ENCODE measurements at places on chromosomes 3 and 15.
A peak's percentile ranks its signal among the peaks of the same experiment; 100 is the strongest.

DNA sequence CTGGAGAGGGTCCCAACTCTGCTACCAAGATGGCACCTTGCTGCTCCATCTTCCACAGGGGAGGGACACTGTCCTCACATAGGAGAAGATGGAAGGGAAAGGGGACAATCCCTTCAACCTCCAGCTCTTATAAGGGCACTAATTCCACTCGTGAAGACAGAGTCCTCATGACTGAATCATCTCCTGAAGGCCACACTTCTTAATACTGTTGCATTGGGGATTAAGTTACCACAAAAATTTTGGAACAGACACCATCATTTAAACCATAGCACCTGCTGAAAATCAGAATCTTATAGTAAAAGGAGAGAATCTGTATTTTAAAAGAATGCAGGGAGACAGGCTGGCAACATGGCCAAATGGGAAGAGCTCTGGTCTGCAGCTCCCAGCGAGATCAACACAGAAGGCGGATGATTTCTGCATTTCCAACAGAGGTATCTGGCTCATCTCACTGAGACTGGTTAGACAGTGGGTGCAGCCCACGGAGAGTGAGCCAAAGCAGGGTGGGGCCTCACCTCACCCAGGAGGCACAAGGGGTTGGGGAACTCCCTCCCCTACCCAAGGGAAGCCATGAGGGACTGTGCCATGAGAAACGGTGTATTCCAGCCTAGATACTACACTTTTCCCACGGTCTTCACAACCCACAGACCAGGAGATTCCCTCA, 69.4 kb upstream of the LIPC start:
- DNase-seq, result no peak

GRCh38 chr3:79729096-79729495, 38.7 kb downstream of the ROBO1 start:
- peak; percentile 55 for DNase-seq

DNA sequence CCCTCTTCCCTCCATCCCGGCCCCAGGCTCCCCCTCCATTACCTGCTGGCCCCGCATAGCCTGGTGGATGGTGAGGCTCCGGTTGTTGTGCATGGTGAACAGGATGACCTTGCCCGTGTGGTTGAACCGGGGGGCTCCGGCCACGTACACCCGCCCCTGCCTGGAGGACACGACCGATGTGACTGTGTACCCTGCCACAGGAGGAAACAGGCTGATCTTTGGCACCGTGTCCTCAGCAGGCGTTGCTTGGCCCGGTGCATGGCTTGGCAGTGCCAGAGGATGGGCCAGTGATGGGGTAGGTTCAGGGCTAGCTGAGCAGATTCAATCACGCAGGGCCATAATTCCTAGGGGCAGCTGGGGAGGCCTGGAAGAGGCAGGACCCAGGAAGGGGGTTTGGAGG, 58.1 kb downstream of the FEM1B start:
- DNase-seq, result no peak

GRCh38 chr3:126925411-126926171, 57.3 kb upstream of the PLXNA1 start:
- no peak for DNase-seq

DNA sequence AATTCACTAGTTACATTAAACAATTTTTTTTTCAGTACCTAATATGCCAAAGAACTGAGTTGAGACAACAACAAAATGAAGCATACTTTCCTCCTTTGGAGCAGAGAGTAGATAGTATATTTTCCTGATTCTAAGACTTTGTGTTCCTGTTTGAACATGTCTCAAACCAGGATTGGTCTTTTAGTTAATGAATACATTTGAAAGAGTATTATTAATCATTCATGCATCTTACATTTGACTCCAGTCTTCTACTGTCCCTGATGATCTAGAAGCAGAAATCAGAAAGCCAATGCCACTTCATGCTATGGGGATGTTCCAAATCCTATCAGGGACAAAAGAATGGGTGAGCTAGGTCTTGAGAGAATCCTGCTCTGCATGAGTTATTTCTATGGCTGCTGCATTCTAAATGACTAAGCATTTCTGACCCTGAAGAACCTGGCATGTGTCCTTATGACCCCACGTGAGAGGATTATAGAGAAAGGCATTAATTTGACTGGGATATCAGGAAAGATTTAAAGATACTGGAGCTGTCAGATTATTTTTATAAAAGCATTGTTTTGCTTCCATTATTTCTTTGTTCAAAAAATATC, 32.9 kb upstream of the MBNL1 start:
- DNase-seq, result no peak

DNA sequence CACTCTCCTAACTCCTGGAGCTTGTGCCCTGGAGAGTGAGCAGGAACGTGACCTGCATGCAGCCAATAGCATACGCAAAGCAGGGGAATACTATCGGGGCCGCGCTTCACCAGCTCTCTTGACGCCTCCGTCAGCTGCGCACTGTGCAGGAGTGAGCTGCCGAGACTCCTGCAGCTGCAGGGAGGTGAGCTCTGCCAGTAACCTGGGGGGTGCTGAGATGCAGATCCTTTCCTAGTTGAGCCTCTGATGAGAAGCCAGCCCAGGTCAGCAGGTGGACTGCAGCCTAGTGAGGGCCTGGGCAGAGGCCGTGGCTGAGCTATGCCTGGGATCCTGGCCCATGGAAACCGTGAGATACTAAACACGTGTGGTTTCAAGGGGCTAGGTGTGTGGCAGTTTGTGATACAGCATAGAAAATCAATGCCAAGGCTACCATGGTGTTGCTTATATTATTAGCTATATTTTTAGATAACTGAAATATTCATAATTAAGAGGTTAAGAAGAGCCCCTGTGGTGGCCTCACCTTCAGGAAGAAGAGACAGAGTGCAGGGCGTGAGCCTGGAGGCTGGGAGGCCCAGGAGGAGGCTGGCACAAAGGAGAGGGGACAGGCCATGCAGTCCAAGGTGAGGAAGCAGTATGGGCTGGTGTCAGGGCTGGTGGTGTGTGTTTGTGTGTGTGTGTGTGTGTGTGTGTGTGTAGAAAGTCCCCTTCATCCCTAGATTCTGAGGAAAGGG, 5.9 kb upstream of the DNAJB8 start:
- DNase-seq, result no peak
